ENCODE measurements at places on chromosomes 5 and 9.

- no peak for DNase-seq
Observed at GRCh38 chr5:41575110-41575779, 64.8 kb upstream of the PLCXD3 start.

GRCh38 chr9:69857828-69858227 lies 37.2 kb downstream of the CFAP95 start:
- DNase-seq, result no peak

- DNase-seq, result no peak
Observed at GRCh38 chr5:146633323-146633764, 117.4 kb upstream of the GPR151 start.

DNA sequence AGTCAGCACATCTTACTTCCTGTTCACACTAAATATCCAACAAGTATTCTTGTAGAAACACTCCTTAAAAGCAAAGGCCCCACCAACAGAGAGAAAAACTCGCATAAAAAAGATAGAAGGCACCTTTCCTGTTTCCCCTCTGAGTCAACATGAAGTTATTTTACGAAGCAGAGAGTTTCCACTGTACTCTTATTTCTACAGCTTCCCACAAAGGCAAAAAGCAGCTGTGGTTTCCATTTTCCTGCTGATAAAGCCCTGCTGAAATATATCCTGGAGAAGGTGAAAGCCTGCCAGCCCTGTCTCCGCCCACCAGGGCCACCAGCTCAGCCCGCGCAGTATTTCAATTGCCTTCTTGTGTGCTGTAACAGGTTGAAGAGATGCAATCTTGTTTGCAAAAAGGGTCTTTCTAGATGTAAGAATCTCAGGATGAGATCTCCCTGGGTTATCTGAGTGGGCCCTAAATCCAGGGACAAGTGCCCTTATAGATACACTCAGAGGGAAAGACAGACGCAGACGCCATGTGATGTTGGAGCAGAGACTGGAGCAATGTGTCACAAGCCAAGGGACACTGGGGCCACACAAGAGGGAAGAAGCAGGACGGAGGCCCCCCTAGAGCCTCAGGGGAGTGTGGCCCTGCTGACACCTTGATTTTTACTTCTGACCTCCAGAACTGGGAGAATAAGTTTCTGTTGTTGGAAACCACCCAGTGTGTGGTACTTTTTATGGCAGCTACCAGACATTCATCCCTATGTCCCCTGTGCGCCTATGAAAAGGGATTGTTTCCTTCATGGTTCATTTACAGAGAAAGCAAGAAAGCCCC lies 19.9 kb downstream of the SEMA4D start:
- no peak for DNase-seq

DNA sequence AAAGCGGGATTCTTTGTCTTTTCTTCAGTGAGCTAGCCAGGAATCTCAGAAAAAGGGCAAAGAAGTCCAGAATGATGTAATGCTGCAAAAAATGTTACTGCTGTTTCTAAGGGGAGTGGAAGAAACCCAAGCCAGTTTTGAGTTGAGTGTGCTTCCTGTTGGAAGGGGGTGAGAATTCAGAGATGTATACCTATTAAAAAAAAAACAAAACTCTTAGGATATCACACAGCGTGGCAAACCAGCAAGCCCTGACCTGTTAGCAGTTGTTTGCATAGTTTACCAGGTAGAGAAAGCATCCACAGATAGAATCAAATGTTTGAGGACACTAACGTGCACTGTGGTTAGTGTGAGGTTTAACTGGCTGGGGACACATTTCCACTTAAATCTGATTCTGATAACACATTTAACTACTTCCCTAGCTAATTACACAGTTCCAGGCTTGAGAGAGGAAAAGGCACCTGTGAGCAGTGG lies 11.4 kb downstream of the BASP1 start:
- DNase-seq, result no peak

GRCh38 chr5:171710451-171711024 lies 75.1 kb upstream of the SMIM23 start:
- no peak for DNase-seq

- no peak for DNase-seq
Observed at GRCh38 chr5:103244398-103244797, 14.2 kb upstream of the MACIR start.

GRCh38 chr5:152505442-152506042 lies 100.5 kb upstream of the NMUR2 start:
- DNase-seq, result peak; percentile 19

GRCh38 chr5:143110591-143110990 lies 292.9 kb downstream of the NR3C1 start:
- DNase-seq, result no peak

- no peak for DNase-seq
Observed at GRCh38 chr5:181186986-181187499, 18.0 kb downstream of the TRIM7 start.

GRCh38 chr9:105414947-105415661 lies 32.7 kb upstream of the FSD1L start:
- no peak for DNase-seq

GRCh38 chr5:131382407-131383395 lies 118.8 kb downstream of the CDC42SE2 start:
- DNase-seq, result peak; percentile 51

DNA sequence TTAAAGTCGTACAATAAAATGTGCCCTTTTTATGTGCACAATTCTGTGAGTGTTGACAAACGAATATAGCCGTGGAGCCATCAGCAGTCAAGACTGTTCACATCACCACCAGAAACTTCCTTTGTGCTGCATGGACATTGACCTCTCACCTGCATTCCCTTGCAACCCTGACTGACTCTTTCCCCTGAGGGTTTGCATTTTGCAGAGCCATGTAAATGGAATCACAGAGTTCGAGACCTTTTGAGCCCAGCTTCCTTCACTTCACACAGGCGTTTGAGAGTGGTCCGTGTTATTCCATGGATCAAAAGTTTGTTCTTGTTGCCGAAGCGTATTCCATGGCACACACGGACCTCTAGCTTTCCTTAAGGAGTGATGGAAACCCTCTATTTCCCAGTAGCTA lies 328.2 kb downstream of the DRD1 start:
- no peak for DNase-seq

GRCh38 chr5:55136521-55136920 lies 23.4 kb upstream of the GPX8 start:
- no peak for DNase-seq

Measured in NCI-H446 treated with DMSO at 0.1 percent for 48 hours (cell line).